Nephron progenitor cell (in vitro differentiated cells): ENCODE measurements at places on chromosomes 4 and X.

DNA sequence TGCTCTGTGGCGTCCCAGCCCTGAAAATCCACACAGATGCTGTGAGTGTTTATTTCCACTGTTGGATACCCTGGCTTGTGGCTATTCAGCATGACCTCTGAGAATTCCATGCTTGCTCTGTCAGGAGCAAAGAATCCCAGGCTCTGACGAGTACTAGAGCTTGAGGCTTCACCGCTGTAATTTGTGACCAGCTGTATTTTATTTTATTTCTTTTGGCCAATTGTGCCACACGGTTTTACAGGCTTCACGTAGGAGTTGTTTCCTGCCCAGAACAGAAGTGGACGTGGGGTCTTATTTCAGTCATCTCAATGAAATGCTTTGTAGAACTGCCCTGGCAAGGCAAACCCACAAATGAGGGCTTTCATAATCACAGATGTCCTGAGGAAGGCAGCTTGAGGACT is 69.4 kb upstream of the CLDN34 start:
- no peak for DNase-seq

DNA sequence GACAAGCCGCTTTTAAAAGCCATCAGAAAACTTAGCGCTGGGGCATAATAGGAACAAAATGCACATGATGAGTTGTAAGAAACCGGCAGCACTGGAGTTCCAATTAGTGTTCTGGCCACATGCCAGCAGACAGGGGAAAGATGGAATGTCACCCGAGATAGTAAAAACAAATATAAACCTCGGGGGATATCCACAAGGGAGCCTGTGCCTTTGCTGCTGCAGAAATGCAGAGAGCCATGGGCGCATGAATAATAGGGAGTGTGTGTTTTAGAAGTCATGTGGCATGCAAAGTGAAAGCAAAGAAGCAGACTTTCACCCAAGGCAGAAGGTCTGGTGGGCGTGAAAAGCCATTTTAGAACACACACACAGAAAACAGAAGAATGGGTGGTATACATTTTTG is 19.1 kb downstream of the GPRASP3 start:
- DNase-seq, result no peak

GRCh38 chr4:183256756-183257385 is 63.2 kb downstream of the CLDN22 start:
- peak; percentile 69 for DNase-seq

- no peak for DNase-seq
These were observed 636 bp downstream of the BCOR start for GRCh38 chrX:40097141-40097503.

- no peak for DNase-seq
These were observed 33.4 kb upstream of the RASGEF1B start for GRCh38 chr4:81505004-81505598.

GRCh38 chrX:72247206-72247942 is 8.5 kb upstream of the ERCC6L start:
- no peak for DNase-seq

- no peak for DNase-seq
These were observed 436.0 kb downstream of the ARHGAP24 start for GRCh38 chr4:85910985-85911384.

- DNase-seq, result peak; percentile 62
These were observed 94.7 kb downstream of the SEL1L3 start for GRCh38 chr4:25767877-25768725.

- no peak for DNase-seq
These were observed 50.5 kb downstream of the GRK4 start for GRCh38 chr4:3013839-3014350.

GRCh38 chr4:16194214-16194613 is 32.1 kb downstream of the TAPT1 start:
- no peak for DNase-seq

DNA sequence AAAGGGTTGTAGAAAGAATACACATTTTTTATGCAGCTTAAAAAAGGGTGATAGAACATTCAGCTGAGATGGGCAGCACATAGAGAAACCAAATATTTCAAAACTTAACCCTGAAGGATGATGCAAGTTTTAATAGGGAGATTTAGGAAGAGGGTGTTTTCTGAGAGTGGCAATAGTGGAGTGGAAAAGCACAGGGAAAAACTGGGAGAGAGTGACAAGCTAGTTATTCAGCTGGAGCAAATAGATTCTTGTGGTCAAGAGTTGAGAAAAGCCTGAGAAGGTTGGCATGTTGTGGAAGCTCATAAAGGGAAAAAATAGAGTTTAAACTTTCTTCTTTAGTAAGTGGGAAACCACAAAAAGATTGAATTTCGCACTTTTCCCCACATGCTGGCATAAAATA is 359.6 kb upstream of the PITX2 start:
- DNase-seq, result no peak

DNA sequence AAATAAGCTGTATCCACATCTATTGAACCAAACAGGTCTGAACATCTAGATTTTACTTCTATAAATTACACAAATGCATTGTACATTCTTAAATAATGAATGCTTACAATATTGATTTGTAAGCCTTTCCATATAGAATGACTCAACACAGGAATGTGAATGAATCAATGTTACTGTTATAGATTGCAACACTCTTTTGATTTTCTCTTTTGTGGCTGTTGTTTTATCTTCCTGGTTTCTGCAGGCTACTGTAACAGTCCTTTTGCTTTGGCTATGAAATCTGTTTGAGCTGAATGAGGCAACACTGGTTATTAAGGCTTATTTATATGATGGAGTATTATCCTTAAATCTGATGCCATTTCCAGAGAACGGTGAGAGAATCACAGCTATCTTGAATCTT is 49.5 kb downstream of the GPR50 start:
- DNase-seq, result no peak

- no peak for DNase-seq
These were observed 18.7 kb downstream of the FLNA start for GRCh38 chrX:154355776-154356140.

- no peak for DNase-seq
These were observed 43.7 kb upstream of the XK start for GRCh38 chrX:37641859-37642258.

DNA sequence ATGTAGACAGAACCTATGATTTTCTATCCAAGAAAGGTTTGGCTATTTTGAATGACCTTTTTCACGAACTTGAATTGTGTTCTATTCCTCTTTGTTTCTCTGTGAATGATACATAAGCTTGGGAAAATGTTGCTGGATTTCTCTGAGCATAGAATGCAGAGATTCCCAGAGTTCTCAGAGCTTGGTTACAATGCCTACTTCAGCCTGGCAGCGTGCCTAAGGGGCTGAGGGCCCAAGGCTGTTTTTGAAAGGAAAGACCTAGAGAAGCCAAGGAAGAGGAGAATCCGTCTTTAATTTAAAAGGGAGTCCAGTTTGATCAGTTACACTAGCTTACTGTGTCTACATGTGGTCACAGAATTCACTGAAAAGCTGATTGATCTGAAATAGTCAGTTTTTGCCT is 55.3 kb upstream of the CXorf51B start:
- no peak for DNase-seq

GRCh38 chr4:102301167-102301566 is 44.1 kb downstream of the SLC39A8 start:
- DNase-seq, result no peak

GRCh38 chrX:150456466-150456865 is 93.3 kb downstream of the MAMLD1 start:
- DNase-seq, result no peak

DNA sequence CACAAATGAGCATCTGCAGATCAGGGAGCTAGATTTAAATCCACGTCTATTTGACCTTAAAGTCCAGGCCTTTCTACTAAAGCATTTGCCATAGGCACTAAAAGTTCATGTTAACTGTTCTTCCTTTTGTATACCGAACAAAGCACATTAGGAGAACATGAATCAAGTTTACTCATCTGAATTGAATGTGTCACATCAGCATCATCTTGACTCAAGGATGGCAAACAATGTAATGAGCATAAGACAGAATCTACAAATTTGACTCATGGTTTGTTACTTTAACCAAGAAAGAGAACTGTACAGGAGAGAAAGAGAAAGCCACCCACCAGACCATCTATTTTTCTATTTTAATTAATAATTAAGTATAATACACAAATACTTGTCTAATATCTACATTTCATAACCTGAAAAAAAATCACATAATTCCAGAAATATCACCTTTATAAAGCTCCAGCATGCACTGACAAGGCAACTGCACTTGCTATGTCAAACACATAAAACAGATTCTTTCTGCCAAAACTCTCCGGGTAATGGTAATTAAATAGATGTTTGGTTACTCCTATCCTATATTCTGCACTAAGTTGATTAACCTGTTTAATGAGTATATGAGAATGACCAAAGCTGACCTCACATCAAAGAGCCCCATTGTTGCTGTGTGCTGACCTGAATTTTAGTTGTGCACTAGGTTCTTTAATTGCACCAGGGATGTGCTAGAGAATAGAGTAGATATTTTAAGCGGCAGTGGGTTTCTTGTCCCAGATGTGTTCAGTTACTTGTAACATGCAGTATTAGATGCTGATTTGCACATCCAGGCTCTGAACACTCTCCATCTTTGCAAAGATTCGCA is 42.5 kb upstream of the LEF1 start:
- no peak for DNase-seq

- no peak for DNase-seq
These were observed 96.1 kb downstream of the PHKA2 start for GRCh38 chrX:18887825-18888212.

DNA sequence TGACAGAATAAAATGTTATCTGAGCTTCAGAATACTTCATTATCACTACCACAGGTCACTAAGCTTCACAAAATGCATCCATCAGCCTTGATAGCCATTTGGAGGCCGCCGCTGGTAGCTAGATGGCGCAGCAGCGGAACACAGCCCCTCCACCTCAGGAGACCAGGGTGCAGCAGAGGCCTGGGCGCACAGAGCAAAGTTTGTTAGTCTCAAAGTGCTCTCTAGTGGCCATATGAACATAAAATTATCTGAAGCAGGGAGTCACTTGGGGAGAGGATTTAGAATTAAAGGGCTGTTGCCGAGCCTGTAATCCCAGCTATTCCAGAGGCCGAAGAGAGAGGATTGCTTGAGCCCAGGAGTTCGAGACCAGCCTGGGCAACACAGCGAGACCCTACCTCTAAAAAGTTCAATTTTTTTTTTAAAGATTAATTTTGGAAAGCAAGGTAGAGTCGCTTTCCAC is 8.1 kb upstream of the DCTD start:
- peak; percentile 44 for DNase-seq

DNA sequence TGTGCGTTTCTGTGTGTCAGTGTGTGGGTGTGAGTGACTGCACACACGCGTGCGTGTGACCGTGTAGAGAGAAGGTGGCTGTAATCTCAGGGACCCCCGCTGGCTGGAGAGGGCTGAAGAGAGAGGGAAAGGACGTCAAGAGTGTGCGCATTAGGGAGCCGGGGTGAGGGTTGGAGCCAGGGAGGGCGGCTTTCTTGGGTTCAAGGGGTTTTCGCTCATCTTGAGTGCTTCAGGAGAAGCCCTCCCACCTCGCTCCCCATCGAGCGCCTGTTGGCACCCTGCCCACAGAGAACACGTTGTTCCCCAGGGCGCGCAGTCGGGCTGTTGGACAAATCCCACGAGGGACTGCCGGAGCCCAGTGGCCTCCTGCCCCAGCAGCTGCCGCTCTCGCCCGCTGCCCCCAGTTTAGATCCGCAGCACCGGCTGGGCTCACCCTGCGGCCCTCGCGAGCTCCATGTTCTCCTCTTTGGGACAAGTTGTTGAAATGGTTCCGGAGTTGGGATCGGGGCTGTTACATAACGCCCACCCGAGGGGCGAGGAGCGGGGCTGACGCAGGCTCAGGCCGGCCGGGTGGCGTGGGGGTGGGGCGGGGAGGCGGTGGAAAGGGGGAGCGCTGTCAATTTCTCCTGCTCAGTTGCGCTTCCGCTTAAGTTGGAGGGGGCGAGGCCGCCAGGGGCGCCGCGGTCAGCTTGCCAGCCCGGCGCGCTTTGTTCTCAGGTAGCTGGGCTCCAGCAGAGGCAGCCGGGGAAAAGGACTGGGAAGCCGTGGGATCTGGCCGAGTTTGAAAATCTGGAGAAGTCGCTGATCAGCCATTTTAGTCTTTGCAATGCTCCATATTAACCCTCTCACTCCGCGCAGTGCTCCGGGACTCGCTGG is 1.6 kb downstream of the GRIA2 start:
- peak; percentile 69 for DNase-seq

DNA sequence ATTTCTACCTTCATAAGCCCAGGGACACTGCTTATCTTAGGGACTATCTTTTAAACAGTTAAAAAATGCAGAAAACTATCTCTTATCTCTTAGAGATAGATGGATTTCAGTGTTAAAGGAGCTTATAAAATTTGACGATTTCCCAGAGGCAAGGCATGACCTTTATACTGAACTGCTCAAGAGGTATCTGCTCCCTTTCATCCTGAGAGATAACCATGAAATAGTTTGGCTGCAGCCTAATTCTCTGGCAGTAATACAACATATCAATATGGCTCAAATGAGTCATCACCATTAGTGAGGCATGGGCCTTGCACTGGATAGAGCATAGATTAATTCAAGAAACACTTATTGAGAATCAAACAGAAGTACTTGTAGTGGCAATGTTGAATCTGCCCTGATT is 348.2 kb upstream of the GRIA3 start:
- DNase-seq, result no peak

DNA sequence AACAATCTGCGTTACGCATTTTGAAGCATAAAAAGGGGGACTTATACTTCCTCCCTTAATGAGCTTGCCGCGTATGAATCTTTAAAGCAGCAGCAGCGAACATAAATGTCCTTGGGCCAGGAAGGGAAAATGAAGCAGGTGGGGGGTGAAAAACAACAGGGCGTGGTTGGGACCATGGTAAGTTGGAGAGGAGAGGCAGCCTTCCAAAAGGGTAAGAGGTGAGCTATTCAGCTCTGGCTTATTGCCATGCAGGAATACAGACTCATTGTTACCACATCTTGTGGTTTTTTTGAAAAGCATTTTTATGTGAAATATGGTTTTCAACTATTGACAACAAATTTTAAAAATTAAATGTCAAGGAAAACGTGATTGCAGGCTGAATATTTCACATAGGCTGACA is 710.7 kb upstream of the FAM241A start:
- DNase-seq, result no peak

GRCh38 chrX:24025741-24026403 is 1.1 kb downstream of the KLHL15 start:
- no peak for DNase-seq

GRCh38 chr4:8409264-8410065 is 31.1 kb downstream of the ACOX3 start:
- peak; percentile 35 for DNase-seq

GRCh38 chr4:158065176-158065575 is 107.6 kb downstream of the GASK1B start:
- DNase-seq, result no peak

- no peak for DNase-seq
These were observed 60.1 kb downstream of the LDB2 start for GRCh38 chr4:16838226-16838875.

GRCh38 chr4:83731609-83732008 is 195.7 kb downstream of the GPAT3 start:
- DNase-seq, result no peak

GRCh38 chrX:100591256-100592051 is 6.7 kb downstream of the TNMD start:
- DNase-seq, result no peak

DNA sequence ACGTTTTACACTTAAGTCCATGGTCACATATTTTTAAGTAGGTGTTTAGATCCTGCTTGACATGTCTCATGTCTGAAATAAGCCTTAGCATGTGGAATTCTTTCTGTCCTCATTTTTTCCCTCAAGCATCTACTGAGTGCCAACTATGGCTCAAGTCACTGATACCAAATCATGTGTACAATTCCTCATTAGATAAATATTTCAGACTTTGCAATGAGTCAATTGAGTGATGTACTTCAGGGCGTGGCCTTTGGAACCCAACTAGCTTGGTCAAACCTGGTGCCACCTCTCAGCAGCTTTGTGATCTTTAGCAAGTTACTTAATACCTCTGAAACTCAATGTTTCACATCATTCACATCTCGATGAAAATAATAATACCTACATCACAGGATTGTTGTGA is 12.6 kb upstream of the JADE1 start:
- no peak for DNase-seq
